ENCODE measurements at places on chromosomes 13 and 19.

DNA sequence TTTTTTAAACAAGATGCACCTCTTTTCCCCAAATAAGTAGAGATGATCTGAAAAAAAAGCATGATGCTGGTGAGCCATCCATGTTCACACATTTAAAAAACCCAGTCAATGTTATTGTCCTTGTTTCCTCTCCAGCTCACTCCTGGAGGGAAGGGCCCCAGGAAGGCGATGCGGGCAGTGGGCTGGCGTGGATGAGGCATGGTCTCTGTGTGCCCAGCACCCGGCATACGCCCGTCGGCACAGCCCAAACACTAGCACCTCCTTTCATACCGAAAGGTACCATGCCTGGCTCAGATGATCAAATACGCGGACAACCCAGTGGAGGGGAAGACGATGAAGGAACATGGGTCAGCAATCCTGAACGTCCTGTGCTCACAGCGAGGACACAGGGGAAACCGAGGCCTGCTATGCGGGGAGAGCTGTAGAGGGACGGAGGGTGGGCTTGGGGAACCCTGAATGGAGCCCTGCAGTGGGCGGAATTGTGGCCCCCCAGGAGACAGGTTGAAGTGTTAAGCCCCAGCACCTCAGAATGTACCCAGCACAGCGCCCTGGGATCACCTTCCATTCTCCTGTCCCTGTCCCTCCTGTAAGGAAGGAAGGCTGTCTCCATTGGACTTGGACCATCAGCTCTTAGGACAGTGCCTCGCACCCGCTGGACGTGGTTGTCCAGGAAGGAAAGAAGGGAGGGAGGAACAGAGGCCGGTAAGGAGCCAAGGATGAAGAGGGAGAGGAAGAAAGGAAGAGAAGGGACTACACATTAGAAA lies 49.4 kb downstream of the SOX1 start:
- H3K4me3 ChIP-seq: no peak overlapping the region
- peaks cover 28% of the 10 kb centered on the region for H3K4me1 ChIP-seq
- H3K27ac ChIP-seq: peak overlapping the region; percentile 9
- peaks cover 59% of the 10 kb centered on the region for H3K27me3 ChIP-seq
- no peak for DNase-seq

DNA sequence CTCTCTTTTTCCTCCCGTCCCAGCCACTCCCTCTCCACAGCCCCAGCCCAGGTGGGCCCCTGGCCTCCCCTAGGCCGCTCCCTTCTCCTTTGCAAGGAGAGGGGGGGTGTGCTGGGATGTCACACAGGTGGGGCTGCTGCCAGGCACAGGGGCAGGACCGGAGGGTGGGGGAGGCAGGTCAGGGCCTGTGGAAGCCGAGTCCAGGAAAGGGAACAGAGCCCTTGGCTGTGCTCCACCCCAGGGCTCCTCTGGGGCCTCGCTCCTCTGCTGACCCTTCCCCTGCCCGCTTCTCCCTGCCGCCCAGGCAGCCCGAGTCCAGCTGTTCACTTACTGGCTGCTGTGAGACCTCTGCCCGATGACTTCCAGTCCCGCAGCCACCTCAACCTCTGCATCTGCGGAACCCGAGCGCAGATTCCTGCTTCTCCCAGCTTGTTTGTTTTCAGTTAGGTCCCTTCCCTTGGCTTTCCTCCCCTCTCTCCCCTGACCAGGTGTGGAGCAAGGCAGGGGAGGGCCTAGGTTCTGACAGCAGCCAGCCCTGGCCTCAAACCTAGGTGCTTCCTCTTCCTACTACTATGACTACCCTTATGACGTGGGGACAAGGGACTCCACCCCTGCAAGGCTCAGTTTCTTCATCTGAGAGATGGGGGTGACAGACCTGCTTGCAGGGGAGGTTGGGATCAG lies 850 bp upstream of the KLK11 start:
- no peak overlapping the region for H3K27ac ChIP-seq
- no peaks in the 10 kb centered on the region for H3K36me3 ChIP-seq
- no peak overlapping the region for H3K4me3 ChIP-seq
- peaks cover 48% of the 10 kb centered on the region for H3K27me3 ChIP-seq

- peaks cover 13% of the 10 kb centered on the region for H3K4me1 ChIP-seq
- no peak overlapping the region for H3K27ac ChIP-seq
- H3K27me3 ChIP-seq: peaks cover 7% of the 10 kb centered on the region
Measured at GRCh38 chr13:40056898-40057619, 401.6 kb downstream of the COG6 start.

GRCh38 chr19:3773814-3774515 lies 1.9 kb upstream of the RAX2 start:
- peak overlapping the region; percentile 14 for H3K27ac ChIP-seq
- peaks cover 40% of the 10 kb centered on the region for H3K4me1 ChIP-seq
- no peak for DNase-seq
- peaks cover 4% of the 10 kb centered on the region for H3K27me3 ChIP-seq
- H3K36me3 ChIP-seq: peaks cover 2% of the 10 kb centered on the region
